OCI-LY7 (cell line): ENCODE measurements at places on chromosomes 11 and 22. TPM values are rescaled to one million over a fixed set of nuclear protein-coding genes. Genes with fewer than 3 reads are reported as not detected.
A peak's percentile ranks its signal among the peaks of the same experiment; 100 is the strongest.

DNA sequence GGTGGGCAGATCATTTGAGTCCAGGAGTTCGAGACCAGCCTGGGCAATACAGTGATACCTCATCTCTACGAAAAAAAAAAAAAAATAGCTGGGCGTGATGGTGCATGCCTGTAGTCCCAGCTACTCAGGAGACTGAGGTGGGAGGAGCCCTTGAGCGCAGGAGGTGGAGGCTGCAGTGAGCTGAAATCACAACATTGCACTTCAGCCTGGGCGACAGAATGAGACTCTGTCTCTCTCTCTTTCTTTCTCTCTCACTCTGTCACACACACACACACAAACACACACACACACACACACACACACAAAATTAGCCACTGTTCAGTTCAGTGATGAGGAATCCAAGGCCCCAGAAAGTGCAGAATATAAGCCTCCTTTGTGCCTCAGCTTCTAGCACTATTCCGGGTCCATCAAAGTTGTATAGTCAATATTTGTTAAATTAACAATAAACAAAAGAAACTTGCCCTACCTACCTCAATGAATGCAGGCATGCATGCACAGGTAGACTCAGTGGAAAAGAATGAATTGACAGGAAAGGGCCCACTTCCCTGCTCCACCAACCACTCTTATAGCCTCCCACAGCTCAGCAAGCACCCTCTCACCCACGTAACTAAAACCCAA is 3.9 kb upstream of the SMIM35 start:
- DNase-seq, result no peak

GRCh38 chr11:103494491-103494890 is 385.3 kb downstream of the DYNC2H1 start:
- no peak for DNase-seq

DNA sequence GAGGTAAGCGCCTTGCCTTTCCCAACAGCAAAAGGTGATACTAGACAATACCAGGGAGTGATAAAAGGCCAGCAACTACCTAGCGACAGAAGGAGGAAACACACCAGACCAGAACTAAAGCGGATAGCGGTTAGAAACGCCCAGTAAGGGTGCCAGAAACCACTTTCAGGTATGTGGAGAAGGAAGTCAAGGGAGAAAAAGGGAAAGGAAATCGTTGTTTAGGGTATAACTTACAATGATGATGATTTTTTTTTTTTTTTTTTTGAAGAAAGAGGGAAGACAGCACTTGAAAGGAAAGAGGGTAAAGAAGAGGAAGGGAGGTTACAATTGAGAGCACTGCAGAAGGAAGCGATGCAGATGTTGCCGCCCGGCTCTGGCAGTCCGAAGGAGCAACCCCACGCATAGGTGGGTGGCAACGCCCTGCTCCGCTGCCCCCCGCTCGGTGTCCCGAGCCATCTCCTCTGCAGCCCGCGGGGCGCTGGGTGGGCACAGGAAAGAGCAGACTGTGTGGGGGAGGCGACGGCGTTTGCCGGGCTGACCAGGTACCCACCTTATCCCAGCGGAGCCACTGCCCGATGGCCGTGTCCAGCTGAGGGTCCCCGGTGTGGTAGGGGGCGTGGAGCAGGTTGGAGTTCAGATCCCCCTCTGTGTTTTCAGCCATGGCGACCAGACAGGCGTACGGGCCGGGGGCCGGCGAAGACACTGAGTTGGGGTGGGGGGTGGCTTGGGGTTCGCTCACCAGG is 561 bp downstream of the PGM2L1 start:
- peak; percentile 25 for DNase-seq

DNA sequence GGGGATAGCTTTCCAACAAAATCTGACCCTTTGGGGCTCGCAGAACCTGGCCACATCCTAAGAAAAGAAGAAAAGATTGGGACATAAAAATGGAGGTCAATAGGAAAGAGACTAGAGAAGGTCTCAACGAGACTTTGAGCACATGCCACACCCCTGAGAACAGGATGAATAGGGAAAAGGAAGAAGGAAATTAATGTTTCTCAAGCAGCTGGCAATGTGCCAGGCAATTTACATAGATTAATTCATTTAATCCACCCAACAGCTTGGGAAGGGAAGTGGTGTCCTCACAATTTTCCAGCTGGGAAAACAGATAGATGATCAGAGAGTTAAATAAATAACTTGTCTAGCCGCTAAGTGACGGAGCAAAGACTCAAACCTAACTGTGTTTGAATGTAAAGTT is 50.7 kb downstream of the PAMR1 start:
- DNase-seq, result no peak

OR6M1 gene
- total RNA-seq, result not detected in 2 replicates

GRCh38 chr11:126186025-126186698 is 25.3 kb downstream of the RPUSD4 start:
- no peak for DNase-seq

PIM3 gene
- total RNA-seq, result 60.5 and 66.5 TPM in 2 replicates

DNA sequence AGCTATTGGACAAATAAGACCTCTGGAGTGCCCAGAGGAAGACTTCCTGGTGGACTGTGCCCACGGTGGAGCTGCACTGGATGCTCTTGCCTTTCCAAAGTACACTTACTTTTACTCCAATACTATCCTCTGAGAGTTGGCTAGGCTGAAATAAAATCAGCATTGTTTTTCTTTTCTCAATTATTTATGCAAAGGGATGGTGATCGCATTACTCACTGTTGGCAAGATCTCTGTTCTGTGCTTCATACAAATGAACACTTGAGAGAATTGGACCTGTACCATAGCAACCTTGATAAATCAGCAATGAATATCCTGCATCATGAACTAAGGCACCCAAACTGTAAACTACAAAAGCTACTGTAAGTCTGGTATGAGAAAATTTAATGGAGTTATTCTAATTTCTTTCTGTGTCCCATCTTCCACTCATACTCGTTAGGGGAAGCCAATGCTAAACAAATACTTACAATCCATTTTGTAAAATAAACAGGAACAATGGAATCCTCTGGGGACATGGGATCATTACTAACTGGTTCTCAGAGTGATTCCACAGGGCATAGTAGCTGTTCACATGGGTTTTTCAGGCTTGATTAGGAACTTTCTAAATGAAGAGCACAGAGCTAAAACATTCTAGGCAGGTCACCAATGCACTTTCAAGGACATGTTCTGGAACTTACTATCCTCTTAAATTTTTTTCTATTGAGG is 26.3 kb downstream of the NLRP14 start:
- DNase-seq, result no peak

DNA sequence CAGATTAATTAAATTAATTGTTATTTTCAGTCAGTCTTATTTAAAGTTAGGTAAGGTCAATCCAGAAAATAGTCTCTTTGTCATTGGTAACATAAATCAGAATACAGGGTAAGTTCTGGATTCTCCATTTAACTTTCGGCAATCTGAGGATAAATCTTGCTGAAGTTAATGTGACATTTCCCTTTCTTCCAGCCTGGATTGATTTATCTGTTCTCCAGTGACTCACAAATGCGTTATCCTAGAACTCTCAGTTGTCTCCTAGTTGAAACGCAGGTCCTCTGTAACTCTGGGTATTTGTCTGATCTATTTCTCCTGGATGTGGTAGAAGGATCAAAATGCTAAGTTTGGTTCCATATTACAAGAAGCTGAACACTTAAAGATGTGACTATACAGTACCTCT is 21.0 kb downstream of the OR51E1 start:
- no peak for DNase-seq

- DNase-seq, result no peak
Observed at GRCh38 chr11:121282886-121283502, 9.6 kb upstream of the SC5D start.

DNA sequence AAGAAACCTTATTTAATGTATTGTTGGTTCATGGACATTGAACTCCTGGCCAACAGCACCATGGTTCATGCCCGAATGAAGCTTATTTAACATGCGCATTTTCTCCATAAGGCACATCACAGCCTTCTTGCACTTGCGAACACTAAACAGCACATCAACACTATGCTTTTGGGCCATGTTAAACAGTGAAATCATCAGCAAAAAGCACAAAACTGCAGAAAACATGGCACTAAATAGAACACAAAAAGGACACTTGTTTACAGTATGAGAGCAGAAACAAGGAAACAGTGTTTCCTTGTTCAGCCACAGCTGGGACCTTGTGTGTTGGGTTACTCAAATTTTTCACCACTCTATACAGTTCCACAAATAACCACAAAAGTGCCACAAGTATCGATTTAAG is 122.3 kb downstream of the MSANTD4 start:
- no peak for DNase-seq

DNA sequence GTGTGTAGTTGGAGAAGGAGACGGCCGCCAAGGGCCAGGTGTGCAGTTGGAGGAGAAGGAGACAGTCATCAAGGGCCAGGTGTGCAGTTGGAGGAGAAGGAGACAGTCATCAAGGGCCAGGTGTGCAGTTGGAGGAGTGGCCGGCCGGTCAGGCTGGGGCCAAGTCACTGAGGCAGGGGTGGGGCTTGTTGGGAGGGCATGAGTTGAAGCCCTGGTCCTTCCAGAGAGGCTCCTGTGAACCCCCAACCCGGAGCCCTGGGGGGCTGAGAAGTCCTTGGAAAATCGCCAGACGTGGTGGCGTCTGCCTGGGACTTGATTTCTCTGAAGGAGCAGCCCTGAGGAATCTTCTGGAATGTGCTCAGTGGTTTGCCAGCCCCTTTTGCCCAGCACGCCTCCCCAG is 1320.5 kb downstream of the BRD1 start:
- DNase-seq, result no peak

DNA sequence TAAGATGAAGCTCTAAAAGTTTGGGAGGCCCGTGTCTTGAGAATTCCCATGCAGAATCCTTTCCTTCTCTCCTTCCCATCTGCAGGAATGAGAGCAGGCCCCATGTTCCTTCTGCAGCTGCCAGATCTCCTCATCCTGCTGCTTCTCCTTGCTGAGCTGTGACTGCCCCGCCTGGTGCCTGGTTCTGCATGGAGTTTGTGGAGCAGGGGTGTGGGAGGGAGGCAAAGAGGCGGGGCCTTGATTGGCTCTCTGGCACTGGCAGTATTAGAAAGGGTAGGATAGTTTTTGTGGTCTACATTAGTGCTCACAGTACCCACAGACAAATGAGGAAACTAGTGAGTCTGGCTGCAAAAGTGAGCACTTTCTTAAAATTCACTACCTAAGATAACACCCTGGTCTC is 91.1 kb upstream of the CLPB start:
- DNase-seq, result no peak

GRCh38 chr11:101053492-101053891 is 76.1 kb downstream of the PGR start:
- DNase-seq, result no peak

DNA sequence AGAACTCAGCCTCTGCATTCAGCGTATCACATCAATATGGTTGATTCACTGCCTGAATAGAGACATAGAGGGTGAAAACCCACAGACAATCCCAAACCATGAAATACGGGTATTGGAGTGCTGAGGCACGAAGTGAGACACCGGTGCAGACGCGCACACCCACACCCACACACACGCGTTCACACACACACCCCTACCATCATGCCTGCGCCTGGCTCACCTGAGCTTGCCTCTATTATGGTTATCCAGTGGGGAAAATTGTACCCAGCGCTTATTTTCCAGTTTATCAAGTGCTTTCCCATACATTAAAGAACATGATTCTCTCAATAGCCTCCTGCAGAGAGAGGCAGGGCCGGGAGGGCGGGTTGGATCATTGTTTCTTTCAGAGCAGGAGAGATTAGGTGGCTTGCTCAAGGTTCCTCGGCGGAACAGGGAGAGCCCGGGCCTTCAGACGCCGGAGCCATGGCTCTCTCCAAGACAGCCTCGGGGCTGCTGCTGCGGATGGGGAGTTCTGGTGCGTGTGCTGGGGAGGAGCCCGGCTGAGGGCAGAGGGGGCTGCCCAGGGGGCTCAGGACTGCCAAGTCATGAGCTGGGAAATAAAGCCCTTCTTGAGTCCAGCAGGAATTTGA is 78.9 kb upstream of the THY1 start:
- DNase-seq, result no peak

- DNase-seq, result no peak
Observed at GRCh38 chr22:20131859-20132685, 468 bp downstream of the ZDHHC8 start.

- no peak for DNase-seq
Observed at GRCh38 chr11:46736615-46737014, 17.6 kb downstream of the F2 start.

DNA sequence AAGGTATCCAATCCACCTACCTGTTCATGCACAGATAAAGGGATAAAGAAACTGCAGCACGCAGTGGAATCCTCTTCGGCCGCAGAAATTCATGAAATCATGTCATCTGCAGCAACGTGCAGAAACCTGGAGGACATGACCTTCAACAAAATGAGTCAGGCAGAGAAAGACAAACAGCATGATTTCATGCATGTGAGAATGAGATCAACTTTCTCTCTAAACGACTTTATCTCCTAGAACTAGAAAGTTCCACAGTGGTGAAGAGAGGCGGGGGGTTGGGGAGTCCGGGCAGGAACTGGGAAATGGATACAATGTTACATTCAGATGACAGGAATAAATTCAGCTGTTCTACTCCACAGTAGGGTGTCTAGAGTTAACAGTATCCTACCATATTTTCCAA is 9.9 kb downstream of the RGL4 start:
- no peak for DNase-seq

DNA sequence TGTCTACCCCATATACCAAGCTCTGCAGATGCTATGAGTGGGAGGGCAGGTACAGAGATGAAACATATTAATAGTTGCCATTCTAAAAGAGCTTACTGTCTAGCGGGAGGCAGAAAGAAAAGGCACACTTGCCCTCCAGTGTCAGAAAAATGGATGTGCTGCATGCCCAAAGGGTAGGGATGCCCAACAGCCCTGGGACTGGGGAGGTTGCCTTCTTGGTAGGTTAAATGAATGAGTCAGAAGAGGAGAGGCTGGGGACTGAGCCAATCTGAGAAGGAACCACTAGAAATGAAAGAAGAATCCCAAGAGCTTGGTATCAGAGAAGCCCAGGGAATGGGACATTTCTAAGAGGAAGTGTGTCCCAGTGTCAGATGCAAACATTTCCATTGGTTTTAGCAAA is 1.2 kb downstream of the BIRC3 start:
- DNase-seq, result peak; percentile 74

OR8G5 gene
- total RNA-seq, result not detected in 2 replicates

SAA1 gene
- total RNA-seq, result not detected in 2 replicates

DNA sequence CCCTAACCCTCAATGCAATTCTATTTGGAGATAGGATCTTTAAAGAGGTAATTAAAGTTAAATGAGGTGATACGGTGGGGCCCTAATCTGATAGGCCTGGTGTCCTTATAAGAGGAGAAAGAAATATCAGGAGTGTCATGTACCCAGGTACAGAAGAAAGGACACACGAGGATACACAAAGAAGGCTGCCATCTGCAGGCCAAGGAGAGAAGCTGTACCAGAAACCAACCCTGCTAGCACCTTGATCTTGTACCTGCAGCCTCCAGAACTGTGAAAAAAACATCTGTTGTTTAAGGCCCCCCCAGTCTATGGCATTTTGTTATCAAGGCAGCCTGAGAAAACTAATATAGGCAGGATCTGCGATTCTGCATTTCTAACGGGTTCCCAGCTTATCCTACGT is 44.2 kb downstream of the FBXO7 start:
- DNase-seq, result peak; percentile 37
